ENCODE measurements at places on chromosomes 7 and 10.

DNA sequence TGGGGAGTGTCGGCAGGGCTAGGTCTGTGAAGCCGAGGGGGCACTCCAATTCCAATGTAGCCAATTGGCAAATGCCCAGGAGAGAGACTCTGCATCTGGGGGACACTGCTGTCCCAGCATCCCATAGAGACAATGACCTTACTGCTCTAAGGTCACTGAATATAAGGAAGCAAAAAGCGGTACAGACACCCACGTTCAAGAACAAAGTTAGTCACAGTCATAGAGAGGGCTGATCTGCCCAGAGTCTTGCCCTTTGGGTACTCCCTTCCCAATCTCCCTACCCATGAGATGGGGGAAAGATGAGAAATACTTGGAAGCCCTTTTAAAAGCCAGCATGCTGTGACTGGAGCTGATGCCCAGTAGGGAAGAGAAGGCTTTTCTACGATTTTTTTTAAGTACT lies 76.3 kb upstream of the GSDME start:
- no peak for DNase-seq

GRCh38 chr10:97207131-97207530 lies 21.4 kb upstream of the SLIT1 start:
- no peak for DNase-seq

DNA sequence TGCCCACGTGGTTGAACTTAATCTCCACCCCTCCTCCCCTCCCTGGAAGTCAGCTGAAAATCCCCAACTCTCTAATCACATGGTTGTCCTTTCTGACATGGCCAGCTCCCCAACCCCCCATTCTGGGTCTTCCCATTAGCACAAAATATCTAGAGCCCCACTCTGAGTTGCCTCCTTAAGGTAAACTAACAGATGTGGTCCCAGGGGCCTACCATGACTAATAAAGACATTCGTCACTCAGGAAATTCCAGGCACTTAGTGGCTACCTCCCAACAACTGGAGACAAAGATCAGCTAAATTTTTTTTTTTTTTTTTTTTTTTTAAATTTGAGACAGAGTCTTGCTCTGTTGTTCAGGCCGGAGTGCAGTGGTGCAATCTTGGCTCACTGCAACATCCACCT lies 21.1 kb downstream of the CCDC126 start:
- DNase-seq, result peak; percentile 90

GRCh38 chr10:44949915-44950314 lies 9.7 kb upstream of the RASSF4 start:
- no peak for DNase-seq

GRCh38 chr7:134483296-134483695 lies 24.4 kb upstream of the AKR1B1 start:
- DNase-seq, result no peak

DNA sequence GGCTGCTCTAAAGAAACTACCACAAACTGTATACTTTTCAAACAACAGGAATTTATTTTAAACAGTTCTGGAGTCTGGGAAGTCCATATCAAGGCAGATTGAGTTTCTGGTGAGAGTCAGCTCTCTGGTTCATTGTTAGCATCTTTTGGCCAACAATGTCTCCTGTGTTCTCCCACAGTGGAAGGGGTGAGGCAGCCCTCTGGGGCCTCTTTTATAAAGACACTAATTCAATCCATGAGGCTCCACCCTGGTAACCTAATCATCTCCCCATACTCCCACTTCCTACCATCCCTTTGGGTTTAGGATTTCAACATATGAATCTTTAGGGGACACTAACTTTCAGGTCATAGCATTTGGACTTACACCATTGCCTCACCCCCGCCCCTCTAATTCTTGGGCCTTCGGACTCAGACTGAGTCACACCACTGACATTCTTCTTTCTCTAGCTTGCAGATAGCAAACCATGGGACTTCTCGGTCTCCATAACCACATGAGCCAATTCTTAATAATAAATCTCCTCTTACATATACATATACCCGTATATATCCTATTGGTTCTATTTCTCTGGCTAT lies 64.3 kb upstream of the ANTXRL start:
- peak; percentile 25 for DNase-seq

- no peak for DNase-seq
Observed at GRCh38 chr7:86667732-86668131, 24.0 kb downstream of the GRM3 start.

DNA sequence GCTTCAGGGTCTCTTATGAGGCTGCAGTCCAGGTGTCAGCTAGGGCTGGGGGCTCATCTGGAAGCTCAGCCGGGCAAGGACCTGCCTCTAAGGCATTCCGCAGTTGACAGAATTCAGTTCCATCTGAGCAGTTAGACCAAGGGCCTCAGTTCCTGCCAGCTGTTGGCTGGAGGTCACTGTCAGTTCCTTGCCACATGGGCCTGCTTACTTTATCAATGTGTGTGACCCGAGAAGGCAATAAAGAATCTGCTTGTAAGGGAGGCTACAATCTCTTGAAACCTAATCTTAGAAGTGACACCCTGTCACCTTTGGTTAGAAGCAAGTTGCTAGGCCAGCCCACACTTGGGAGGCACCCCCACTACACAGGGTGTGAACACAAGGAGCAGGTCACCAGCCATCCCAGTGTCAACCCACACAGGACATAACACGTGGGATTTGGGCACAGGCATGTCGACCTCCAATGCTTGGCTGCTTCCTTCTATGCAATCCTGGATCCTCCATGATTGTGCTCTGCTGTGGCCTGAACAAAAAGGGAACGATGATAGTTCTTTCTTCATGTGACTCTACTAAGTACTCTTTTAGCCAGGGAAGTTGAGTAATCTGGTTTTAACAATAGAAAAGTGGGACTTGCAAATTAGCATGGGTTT lies 41.8 kb downstream of the MTURN start:
- DNase-seq, result no peak

DNA sequence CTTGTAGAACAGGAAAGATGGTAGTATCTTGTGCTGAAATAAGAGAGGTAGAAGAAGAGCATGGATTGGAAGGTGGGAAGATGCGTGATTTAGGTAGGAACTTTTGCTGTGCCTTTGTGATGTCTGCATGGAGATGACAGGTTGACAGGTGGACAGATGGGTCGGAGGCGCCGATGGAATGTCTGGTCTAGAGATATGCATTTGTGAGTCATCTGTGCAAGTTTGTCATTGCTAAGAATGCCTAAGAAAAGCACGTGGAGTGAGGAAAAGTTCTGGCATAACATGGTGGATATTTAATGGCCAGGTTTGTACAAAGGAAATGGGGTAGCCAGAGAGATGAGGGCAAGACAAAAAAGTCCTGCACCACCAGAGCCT lies 76.0 kb upstream of the ARMC3 start:
- no peak for DNase-seq

DNA sequence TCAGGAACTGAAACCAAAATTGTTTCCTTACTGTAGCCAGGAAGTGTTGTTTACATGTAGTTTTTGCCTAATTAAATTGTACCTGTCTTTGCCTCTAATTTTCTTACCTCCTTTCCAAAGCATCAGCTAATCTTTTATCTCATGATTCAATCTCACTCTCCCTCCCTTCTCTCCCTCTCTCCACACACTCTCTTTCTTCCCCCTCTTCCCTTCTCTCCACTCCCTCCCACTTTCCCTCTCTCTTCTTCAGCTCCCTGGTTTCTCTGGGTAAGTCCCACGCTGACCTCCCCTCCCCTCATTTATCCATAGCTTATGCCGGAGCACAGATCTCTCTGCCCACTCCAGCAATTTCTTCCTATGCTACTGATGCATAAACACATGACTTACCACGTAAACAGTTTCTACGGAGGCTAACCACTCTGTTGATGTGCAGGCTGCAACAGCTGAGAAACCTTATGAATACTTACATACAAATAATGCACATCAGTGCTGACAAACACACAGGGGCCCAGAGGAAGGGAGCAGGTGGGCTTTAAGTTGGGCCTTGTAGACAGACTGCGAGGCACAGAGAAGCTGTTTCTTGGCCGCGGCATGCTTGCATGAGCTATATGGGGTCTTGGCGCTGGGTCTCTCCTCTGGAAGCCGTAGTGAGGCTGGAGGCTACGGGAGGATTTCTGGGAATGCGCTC lies 174.4 kb upstream of the PLXNA4 start:
- no peak for DNase-seq

- DNase-seq, result peak; percentile 64
Observed at GRCh38 chr10:88735661-88736060, 24.2 kb upstream of the LIPN start.

DNA sequence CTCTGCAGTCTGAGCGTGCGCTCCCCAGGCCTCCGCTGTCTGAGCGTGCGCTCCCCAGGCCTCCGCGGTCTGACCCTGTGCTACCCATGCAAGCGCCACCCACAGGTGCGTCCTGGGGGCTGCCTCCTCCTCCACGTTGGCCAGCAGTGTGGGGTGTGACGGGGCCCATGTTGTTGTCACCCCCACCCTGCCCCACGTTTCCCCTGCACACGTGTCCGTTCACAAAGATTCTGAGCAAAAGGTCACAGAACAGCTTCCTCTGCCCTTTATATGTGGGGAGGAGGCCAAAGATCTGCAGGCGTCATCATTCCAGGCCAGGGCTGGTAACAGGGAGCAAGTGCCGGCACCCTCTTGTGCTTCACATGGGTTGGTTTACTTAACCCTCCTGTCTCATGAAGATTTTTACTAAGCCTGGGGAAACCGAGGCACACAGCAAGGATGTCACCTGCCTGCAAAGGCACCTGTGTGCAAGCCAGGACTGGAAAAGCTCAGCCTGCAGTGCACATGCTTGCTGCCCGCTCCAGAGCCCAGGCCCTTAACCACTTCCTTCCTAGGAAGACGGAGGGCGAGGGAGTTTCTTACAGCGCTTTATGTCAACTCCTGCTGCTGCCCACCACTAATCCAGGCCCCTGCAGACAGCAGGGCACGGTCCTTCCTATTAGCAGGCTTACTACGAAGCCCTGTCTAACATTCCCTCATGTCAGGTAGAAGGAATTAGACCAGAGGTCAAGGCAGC lies 4.8 kb downstream of the GPR146 start:
- no peak for DNase-seq

GRCh38 chr7:91046322-91047089 lies 217.7 kb upstream of the FZD1 start:
- DNase-seq, result peak; percentile 30

DNA sequence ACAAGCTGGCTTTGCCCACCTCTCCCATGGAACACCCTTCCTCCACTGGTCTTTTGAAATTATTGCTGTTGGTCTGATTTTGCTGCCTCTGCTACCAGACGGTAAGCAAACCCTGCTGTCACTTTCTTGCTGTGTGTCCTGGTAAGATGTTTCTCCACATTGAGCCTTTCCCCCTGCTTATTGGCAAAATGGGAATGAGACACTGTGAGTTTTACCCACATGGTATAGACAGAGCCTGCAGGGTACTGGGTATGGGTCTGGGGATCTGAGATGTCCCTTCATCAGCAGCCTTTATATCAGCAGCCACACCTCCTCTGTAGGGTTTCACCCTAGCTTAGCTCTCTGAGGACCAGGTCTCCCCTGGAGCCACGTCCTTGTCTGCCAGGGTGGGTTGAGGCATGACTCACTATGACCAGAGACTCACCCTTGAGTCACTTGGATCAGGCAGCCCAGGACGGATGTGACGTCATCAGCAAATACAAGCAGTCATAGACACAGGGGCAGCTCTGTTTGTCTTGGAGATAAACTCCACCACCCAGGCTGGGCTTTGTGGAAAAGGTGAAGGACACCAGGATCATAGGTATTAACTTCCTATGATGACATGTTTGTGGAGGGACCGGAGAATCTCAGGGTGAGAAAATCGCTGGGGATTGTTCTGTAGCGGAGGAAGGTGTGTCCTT lies 17.9 kb upstream of the BAIAP2L1 start:
- DNase-seq, result peak; percentile 98

GRCh38 chr10:115026056-115026745 lies 67.0 kb upstream of the ATRNL1 start:
- no peak for DNase-seq

DNA sequence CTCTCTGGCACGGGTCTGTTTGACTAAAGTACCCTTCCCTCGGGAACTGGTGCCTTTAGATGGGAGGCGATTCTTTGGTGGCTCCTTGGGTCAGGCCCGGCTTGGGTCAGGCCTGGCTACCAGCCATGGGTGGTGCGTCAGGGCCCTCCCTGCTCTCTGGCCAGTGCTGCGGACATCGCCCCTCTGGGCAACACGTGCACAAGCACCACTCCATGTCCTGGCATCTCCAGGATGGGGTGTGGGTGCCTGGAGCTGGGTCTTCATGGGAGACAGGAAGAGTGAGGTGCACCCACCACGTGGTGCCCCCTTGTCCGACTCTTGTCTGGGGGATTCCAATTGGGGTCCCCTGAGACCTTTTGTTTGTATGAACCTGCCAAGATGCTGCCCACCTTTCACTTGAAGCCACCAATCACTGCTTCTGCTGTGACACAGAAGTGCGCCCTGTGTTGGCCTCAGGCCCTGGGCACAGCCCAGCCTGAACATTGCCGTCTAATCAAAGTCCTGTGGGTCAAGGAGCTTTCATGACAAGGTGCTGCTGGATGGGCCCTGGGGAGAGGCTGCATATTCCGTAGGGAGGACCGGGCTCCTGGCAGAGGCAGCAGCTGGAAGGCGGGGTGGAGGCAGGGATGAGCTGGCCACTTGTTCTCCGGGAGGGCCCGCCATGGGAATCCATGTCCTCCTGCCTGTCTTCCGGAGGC lies 11.1 kb upstream of the PWWP2B start:
- DNase-seq, result no peak

DNA sequence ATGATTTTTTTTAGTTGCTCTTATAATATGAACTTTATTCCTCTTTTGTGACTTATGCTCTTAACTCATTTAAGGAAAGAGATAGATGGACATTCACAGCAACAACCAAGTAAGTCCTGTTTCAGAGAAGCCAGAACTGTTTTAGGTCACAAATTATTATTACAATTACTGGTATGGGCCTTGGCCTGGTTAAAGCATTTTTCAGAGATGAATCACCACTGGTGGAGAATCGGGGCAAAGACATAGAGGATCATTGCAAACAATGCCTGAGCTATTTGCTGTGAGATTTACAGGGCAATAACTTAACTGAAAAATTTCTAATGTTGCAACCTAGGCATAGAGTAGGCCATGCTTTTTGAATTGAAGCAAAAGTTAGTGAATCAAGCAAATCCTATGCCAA lies 138.0 kb upstream of the YAE1 start:
- peak; percentile 60 for DNase-seq

- no peak for DNase-seq
Observed at GRCh38 chr7:31856337-31856736, 169.3 kb downstream of the PPP1R17 start.

- no peak for DNase-seq
Observed at GRCh38 chr10:65618126-65618525, 1307.7 kb upstream of the LRRTM3 start.

- DNase-seq, result peak; percentile 6
Observed at GRCh38 chr7:20343205-20343604, 12.5 kb downstream of the ITGB8 start.

GRCh38 chr10:83522456-83522855 lies 616.9 kb upstream of the GHITM start:
- DNase-seq, result no peak

- DNase-seq, result peak; percentile 84
Observed at GRCh38 chr7:128217030-128217805, 23.9 kb upstream of the LEP start.

DNA sequence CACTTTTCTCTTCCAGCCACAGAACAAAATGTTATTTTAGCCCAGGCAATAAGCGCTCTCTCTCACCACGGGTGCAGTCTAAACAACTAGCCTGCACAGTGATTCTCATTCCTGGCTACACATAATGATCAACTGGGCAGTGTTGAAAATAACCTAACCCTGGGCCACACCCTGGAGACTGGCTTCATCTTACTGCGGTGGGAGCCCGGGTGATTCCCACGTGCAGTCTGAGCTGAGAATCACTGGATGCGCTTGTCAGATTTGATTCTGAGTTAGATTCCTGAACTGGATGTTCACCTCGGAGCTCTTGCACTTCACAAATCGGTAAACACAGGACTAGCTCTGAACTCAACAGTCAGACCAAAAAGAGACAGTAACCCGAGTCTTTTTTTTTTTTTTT lies 14.9 kb downstream of the ZC3HAV1 start:
- no peak for DNase-seq

GRCh38 chr10:101901340-101901739 lies 57.7 kb upstream of the KCNIP2 start:
- no peak for DNase-seq

Data from ELR (cell line).